ENCODE measurements at places on chromosomes 12 and 14. TPM values are rescaled to one million over a fixed set of nuclear protein-coding genes. Genes with fewer than 3 reads are reported as not detected.

The SLC41A2 gene
- 12.8 TPM for total RNA-seq

The TSPAN11 gene
- total RNA-seq: 31.1 TPM

The FIGNL2 gene
- total RNA-seq: 0.73 TPM

The GPR162 gene
- 2.0 TPM for total RNA-seq

The C14orf180 gene
- not detected for total RNA-seq

The TMEM63C gene
- total RNA-seq: 0.35 TPM

All from glomerular endothelial cell (primary cell).